Retinal pigment epithelial cell (primary cell): ENCODE measurements at places on chromosomes 3 and 15.

- DNase-seq = peak; percentile 20
Observed at GRCh38 chr15:69154684-69155083, 5.8 kb upstream of the GLCE start.

- no peak for DNase-seq
Observed at GRCh38 chr15:99976811-99977271, 243.6 kb upstream of the LYSMD4 start.

- peak; percentile 34 for DNase-seq
Observed at GRCh38 chr3:56107157-56107556, 361.1 kb downstream of the ERC2 start.

DNA sequence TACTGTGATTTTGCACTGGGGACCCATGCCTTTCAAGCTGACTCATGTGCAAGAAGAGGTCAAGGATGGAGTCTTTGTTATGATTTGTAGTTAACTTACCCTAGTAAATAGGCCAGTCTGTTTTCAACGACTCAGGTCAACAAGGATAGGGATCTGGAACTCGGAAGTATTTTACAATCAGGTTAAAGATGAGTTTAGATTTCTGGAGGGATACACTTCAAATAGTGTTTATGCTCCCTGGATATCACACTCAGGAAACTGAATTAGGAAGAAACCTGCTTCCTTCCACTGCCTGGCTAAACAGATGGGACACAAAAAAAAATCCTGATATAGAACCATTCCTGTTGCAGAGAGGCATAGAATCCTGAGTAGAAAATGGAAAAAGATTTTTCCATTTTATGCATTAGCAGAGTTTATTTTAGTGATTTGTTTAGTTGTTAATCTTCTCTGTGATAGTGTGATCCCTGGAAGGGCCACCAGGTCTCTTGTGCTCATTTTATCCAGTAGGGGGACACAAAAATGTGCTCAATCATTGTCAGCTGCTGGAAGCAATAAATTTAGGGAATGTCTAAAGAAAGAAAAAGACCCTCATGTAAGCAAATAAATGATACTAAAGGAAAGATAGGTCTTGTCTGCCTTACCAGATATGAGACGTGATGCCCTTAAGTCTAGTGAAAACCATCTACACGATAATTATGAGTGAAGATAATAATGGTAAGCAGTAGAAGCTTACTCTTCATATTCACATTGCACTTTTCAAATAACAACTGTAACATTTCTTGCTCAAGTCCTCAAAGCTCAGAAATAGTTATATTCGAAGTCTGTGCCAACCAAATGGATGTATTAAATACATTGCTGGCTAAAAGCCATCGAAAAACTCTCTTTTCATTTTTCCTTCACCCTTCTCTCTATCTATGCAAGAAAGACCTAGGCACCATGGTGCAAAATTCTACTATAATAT lies 452.1 kb upstream of the KCNMB2 start:
- DNase-seq = no peak

GRCh38 chr15:67579164-67579563 lies 36.7 kb downstream of the MAP2K5 start:
- DNase-seq = no peak

- DNase-seq = no peak
Observed at GRCh38 chr3:159634483-159634882, 354.2 kb upstream of the IL12A start.

GRCh38 chr15:26394801-26395200 lies 378.1 kb downstream of the GABRB3 start:
- no peak for DNase-seq

GRCh38 chr3:129606636-129607390 lies at the start of gene PLXND1:
Gene PLXND1 (minus strand): TSS chr3:129606676. CDS start chr3:129606639, 37 bp downstream.
- DNase-seq = no peak

- no peak for DNase-seq
Observed at GRCh38 chr15:96035091-96035490, 295.4 kb upstream of the NR2F2 start.

GRCh38 chr15:71048913-71049675 lies 66.2 kb upstream of the THSD4 start:
- peak; percentile 47 for DNase-seq

- DNase-seq = no peak
Observed at GRCh38 chr3:72380711-72381493, 467.3 kb downstream of the SHQ1 start.

DNA sequence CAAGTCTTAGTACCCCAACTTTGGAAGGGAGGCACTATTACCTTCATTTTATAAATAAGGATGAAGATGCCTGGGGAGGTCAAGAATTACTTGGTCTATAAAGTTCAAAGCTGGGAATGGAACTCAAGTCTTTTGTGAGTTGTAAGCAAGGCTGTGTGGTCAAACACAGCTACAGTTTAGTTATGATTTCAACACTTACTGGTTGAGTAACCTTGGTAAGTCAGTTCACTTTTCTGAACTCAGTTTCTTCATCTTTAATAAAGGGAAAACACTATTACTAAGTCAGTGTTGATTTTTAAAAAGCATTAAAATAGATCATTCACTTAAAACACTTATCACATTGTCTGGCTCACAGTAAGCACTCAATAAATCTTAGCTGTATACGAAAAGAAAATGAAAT lies 200.4 kb upstream of the ADAMTS9 start:
- DNase-seq = no peak

DNA sequence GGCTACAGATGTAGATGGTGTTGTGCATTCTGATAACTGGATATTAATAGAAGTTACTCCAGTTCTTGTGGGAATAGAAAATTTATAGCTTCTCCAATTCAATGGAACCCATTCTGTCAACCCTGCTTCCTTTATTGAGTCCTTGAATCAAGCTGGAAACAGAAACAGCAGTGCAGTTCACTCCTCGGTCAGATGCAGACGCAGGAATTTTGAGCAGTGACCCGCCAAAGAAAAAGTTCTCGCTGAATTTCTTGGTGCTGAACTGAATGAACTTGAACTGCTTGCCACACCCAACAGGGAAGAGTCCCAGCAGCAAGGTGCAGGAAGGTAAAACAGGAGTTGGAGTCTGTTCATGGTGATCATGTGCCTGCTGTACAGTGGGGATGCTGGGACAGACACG lies 10.3 kb downstream of the HRH1 start:
- no peak for DNase-seq

DNA sequence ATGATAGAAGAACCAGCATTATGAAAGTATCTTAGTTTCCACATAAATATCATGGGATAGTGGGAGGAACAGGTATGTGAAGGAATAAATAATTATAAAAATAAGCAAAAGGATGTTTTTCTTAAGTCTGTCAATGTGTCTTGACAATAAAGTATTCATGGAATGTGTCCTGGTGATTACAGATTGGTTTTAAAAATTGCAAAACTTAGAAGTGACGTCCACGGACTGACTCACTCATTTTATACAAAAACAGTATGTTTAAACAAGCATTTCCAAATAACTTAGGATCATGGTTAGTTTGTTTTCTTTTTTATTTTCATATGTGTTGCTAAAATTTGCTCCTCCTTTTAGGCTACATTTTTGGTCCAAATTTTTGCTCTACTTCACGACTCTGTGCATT lies 687.0 kb upstream of the NECTIN3 start:
- no peak for DNase-seq

- no peak for DNase-seq
Observed at GRCh38 chr3:185756477-185756876, 68.4 kb downstream of the IGF2BP2 start.

- peak; percentile 31 for DNase-seq
Observed at GRCh38 chr15:82571722-82572222, 31.5 kb upstream of the RPS17 start.

- no peak for DNase-seq
Observed at GRCh38 chr15:38252481-38253350, at the start of gene SPRED1. Gene SPRED1 (plus strand): TSS chr15:38252836. CDS start chr15:38253186, 350 bp downstream.

GRCh38 chr3:34146596-34146995 lies 348.2 kb downstream of the PDCD6IP start:
- no peak for DNase-seq

DNA sequence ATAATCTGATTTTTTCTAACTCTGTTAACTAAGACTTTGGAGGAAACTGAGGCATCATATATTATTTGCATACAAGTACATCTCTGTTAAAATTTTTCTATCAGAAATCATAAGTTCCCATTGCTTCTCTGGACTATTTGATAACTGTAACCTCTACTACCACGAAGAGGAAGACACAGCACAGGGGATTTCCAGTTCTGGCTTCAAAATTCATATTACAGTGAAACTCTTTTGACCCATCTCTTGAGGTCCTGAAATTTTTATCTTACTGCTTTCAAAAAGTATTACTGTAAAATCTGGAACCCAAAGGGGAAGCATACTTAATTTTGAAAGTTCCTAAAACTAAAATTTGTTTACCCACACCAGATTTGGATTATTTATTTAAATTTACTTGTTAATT lies 4.2 kb downstream of the PLSCR1 start:
- DNase-seq = no peak
